K562 (cell line): ENCODE measurements at places on chromosomes 4 and X. TPM values are rescaled to one million over a fixed set of nuclear protein-coding genes. Genes with fewer than 3 reads are reported as not detected.

The CYTL1 gene
- not detected in 2 replicates for total RNA-seq

The CT45A10 gene
- 107 and 108 TPM in 2 replicates for total RNA-seq

GRCh38 chr4:55949482-55949802, 697 bp downstream of the CEP135 start:
- DNase-seq, result no peak

DNA sequence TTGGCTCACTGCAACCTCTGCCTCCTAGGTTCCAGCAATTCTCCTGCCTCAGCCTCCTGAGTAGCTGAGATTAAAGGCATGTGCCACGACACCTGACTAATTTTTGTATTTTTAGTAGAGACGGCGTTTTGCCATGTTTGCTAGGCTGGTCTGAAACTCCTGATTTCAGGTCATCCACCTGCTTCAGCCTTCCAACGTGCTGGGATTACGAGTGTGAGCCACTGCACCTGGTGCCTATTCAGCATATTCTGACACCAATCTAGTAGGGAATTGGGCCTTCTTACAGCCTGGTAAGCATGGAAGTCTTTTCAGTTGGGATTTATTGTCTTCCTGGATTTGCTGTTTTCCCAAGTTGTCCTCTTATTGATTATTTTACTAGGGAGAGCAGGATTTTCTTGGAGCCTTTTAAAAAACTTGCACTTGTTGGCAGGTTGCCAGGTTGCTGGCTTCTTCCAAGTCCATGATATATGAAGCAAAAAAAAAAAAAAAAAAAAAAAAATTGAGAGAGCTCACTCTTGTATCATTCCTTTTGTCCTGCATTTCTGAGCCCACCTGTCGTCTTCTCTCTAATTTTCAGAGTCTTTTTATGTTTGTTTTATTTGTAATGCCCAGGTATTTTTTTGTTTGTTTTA, 43.7 kb downstream of the TMPRSS11E start:
- DNase-seq, result no peak

DNA sequence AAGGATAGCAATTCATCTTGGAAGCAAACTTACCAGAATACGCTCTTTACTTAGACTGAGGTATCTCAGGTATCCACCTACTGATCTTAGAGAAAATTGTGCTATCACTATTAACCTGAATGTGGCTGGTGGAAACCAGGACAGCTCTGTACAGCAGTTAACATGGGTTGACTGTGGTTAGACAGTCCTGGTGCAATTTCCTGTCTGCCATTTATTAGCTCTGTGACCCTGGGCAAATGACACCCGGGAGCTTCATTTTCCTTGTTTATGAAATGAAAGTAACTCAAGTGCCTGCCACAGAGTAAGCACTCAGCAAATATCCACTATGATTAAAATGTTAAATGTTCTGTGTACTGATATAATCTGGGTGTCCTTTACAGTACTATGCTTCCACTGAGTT, 60.0 kb downstream of the SMC1A start:
- no peak for DNase-seq

GRCh38 chr4:104283303-104283702, 211.4 kb downstream of the CXXC4 start:
- DNase-seq, result no peak

- no peak for DNase-seq
Measured at GRCh38 chrX:82676386-82676785, 831.7 kb upstream of the POU3F4 start.

GRCh38 chr4:158168606-158169005, 4.2 kb downstream of the GASK1B start:
- DNase-seq, result no peak

- no peak for DNase-seq
Measured at GRCh38 chrX:79371640-79372039, 4.5 kb upstream of the ITM2A start.

GRCh38 chrX:142251680-142252079, 46.6 kb upstream of the MAGEC2 start:
- no peak for DNase-seq

DNA sequence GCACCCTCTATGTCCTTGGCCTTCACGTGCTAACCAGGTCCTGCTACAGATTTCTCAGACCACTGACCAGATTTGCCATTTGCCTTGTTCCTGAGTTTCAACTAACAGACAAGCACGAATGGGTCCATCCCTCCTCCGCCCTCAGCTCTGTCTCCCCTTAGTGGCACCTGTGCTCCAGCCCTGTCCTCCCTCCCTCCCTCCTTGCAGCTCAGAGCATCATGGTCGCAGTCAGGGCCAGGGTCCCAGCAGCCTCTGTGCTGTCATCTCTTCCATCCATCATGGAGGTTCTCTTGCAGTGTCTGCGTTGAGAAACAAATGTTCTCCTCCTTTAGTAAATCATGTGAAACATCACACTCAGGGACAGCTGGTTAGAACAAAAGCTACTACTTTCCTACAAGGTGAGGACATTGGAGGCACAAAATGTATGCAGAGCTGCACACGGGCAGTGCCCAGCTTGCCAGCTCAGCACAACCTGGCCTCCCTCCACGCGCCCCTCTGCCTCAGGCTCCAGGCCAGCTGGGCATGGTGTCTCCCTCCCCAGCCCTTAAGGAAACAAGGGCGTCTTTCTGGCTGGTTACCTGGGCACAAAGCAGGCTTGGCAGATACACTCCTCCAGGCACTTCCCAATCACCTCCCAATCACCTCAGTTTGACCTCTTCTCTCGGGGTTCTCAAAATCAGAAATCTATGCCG, 79.5 kb upstream of the ATP6AP2 start:
- no peak for DNase-seq

- no peak for DNase-seq
Measured at GRCh38 chr4:87051121-87051713, 116.4 kb downstream of the AFF1 start.

GRCh38 chr4:123402121-123402465, 5.5 kb downstream of the SPRY1 start:
- DNase-seq, result no peak

DNA sequence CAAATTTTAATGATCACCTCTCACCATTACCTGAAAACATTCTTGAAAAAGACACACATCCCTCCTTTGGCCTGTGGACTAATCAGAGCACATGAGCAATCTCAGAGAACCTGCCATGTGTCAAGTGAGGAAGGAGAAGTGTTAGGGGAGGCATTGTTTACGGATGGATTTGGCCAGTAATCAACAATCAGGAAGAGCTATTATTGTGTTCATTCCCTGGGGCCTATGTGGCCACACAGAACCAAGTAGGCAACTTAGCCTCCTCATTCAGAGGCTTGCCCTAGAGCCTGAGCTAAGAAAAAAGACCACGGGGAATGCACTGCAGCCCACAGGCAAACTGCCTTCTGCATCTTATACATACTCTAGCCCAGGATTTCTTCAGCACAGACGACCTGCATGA, 40.6 kb upstream of the DOCK11 start:
- DNase-seq, result no peak

- no peak for DNase-seq
Measured at GRCh38 chrX:9271789-9272525, 192.9 kb upstream of the TBL1X start.

DNA sequence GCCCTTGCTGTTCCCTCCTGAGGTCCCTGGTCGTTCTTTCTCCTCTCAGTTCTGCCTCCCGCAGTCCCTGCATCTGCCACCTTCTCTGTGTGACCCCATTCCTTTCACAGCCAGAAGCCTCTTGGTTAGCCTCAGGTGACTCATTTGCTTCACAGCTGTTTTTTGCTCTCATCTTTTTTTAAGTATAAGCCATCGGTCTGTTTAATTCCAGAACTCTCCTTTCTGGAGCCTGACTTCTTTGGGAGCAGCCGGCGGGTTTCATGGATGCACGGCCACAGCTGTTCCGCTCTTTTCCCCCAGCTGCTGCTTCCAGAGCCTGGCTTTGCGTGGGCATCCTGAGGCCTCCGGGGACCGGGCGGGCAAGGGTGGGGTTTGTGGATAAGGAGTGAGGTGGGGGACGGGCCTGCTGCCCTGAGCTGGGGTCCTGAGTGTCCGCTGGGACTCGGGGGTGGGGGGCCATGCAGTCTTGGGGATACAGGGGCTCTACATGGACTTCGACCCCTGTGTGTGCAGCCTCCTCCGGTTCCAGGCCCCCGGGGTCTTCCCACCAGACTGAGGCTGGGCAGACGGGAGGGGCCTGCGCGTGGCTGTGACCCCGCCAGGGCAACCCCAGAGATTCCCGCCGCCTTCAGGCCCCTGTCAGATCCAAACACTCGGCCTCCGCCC, 46.7 kb downstream of the PCGF3 start:
- no peak for DNase-seq

DNA sequence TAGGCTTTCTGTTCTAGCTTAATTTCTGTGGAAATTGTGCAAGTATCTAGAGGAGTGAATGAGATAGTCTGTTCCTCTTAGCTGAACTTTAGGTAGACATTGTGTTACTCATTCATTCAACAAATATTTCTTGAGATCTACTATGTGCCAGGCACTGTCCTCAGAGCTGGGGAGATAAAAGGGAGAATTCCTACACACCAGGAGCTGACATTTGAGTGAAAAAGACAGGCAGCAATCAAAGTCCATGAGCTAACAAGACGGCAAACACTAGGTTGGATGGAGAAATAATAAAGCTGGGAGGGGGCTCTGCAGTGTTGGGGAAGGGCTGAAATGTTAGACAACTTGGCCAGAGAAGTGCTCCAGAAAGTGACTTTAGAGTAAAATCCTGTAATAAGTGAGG, 80.1 kb downstream of the MED28 start:
- no peak for DNase-seq

DNA sequence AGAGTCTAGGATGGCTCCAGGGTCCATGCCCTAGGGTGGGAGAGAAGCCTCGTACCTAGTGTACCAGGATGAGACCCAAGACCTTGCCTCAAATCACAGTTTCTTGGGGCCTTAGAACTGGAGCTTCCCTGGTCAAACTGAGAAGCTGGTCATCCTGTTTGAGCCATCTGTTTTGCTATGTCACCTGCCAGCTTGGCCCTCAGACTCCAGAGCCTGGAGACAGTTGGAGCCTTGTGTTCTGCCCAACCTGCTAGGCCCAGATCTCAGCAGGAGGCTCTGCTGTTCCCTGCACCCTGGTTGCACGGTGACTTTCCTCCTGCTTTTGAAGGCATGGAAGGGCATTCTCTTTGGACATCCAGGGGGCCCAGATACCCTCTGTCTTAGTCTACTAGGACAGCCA, 206.3 kb upstream of the ATP6AP2 start:
- DNase-seq, result no peak

DNA sequence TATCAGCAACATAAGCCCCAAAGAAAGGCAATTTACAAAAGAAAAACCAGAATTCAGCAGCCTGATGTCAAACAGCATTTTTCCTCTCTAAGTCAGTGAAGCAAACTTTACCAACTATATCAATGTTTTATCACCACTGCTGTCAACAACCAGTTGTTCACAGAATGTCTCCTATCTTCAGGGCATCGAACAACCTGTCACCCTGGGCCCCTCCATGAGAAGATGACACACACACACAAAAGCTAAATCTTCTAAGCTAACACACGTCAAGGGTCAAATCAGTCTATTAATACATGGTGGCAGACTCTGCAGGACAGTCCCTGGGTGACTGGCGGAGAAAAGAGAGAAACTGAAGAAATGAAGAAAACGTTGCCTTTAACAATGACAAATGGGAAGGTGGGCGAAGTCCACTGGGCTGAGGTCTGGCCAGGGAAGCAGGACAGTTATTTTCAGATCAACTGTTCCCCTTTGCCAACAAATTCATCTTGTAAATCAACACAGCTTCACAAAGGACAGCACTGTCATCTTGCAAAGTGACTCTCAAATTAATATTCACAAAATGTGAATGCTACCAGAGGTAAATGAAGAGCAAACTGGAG, 13.0 kb downstream of the FAT1 start:
- no peak for DNase-seq

DNA sequence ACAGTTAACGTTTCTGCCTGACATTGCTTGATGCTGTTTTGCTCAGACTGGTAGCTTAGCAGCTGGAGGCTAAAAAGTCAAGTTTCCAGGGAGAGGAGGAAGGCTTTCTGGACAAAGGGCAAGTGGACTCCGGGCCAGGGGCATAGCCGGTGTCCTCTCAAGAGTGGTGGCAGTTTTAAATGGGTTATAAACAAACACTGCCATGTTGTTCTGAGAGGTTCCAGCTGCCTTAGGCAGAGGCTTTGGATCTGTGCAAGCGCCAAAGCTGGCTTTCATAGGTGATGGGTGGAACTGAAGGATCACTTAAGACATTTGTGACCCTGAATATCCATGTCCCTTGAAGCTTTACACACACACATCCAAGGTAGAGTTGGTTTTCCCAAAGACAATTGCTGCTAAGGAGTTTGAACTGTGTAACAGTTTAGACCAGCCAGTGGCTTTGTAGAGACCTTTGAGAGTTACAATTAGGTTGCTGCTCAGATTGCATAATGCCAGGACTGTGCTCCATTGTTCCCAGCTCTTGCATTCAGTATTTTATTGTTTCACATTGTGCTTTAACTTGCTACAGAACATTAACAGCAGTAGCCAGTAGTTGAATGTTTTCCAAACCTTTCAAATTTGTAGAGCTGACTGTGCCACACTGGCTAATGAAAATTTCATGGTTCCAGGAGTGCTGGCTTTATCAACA, 54.1 kb upstream of the AP1S2 start:
- DNase-seq, result no peak

DNA sequence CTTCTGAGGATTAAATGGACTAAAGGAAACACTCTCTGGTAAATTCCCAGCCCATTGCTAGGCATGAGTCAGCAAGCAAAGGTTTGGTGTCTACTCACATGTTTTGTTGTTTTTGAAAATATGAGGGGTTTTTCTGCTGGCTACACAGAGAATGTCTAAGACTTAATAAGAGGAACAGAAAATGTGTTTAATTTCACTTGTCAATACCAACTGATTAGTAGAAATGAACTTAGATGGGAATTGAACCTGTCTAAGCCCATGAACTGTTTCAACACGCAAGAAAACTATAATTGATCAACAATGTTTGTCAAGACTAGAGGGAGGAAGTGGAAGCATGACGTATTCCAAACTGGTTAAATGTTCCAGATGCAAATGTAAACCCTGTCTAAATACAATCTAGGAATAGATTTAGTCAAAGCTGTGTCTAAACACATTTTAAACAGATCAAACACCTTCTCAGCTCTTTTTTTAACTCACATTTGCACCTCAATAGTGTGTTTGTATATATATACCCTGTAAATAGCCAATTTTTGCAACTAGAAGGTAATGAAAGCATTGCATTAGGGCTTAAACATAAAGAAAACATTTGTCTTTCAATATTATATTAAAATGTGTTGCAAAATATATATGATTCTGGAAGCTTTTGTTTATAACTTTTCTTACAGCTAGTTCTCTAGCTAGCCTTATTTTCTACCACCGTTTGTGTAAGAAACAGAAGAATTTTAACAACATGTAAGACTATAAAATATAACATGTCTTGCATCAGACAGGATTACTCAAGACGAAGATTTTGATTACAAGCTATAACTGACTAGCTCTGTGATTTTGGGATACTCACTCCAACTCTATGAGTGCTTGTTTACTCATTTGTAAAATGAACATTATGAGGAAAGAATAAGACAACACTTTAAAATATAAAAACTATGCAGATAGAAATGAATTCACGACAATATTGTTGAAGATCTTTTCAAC, 607.8 kb downstream of the FSTL5 start:
- no peak for DNase-seq

DNA sequence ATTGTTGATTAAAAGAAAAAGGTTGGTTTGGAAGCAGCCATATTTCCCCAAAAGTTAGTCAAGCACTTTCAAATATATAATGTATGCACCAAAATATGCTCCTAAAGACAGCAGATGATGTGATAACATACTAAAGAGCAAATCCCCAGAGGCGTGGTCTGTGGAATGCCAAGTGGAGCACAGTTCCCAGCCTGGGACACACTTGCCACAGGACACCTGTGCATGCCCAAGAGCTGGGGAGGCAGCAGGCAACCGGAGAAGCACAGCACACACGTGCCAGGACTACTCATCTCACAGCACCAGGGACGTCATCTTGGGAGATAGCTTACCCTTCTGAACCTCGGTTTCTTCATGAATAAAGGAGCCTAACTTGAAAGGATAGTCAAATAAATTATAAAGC, 12.5 kb downstream of the STX18 start:
- no peak for DNase-seq
